ENCODE measurements at places on chromosomes 7 and 10. TPM values are rescaled to one million over a fixed set of nuclear protein-coding genes. Genes with fewer than 3 reads are reported as not detected.

Gene PCGF5
- 25.0 TPM for total RNA-seq

Gene SMO
- 15.5 TPM for total RNA-seq

Gene HHEX
- 3.2 TPM for total RNA-seq

Gene CFTR
- not detected for total RNA-seq

Gene CYP2W1
- not detected for total RNA-seq

Gene ORC5
- 21.7 TPM for total RNA-seq

Gene FOXL3
- not detected for total RNA-seq

Gene C10orf67
- total RNA-seq: 0.15 TPM

- DNase-seq: no peak
- H3K27ac ChIP-seq: no peak overlapping the region
- no peak overlapping the region for H3K4me3 ChIP-seq
- H3K27me3 ChIP-seq: no peaks in the 10 kb centered on the region
Observed at GRCh38 chr7:157771-158625, 34.4 kb upstream of the FAM20C start.

GRCh38 chr7:70239918-70240317, 641.6 kb downstream of the AUTS2 start:
- no peak overlapping the region for H3K27ac ChIP-seq
- no peaks in the 10 kb centered on the region for H3K27me3 ChIP-seq
- H3K4me3 ChIP-seq: no peak overlapping the region
- no peaks in the 10 kb centered on the region for H3K4me1 ChIP-seq
- no peak for DNase-seq
- H3K36me3 ChIP-seq: no peaks in the 10 kb centered on the region

DNA sequence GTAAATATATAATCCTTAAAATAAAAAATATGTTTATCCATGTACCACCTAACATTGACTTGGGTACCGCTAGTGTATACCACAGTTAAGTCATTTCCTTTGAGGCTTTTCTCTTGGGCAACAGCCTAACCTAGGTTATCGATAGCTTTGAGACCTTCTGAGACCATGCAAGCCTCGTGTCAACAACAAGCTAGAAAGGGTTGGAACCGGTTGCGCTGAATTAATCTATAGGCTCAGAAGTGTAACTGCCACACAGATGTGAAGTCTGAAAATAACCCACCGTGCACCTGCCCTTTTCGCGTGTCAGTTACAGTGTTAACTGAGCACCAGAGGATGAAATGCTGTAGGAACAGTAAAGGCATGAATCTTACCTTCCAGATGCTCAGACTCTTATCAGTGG, 59.8 kb downstream of the ARID5B start:
- no peak for DNase-seq
- H3K4me1 ChIP-seq: no peaks in the 10 kb centered on the region
- H3K27ac ChIP-seq: no peak overlapping the region
- H3K27me3 ChIP-seq: no peaks in the 10 kb centered on the region
- H3K4me3 ChIP-seq: no peak overlapping the region

- no peak for DNase-seq
- no peak overlapping the region for H3K27ac ChIP-seq
- H3K4me3 ChIP-seq: no peak overlapping the region
- H3K4me1 ChIP-seq: no peaks in the 10 kb centered on the region
Observed at GRCh38 chr7:38142736-38143135, 35.3 kb upstream of the STARD3NL start.

DNA sequence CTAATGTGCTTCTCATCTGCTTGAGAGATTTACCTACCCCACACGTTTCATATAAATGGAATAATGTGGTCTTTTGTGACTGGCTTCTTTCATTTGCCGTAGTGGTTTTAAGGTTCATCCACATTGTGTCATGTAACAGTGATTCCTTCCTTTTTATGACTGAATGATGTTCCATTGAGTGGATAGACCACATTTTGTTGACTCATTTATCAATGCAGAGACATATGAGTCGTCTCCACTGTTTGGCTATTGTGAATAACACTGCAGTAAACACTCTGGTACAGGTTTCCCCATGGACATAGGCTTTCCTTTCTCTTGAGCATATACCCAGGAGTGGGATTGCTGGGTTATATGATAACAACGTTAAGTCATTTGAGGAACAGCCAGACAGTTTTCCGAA, 2.0 kb upstream of the AOC1 start:
- no peak for DNase-seq
- H3K27ac ChIP-seq: no peak overlapping the region
- no peak overlapping the region for H3K4me3 ChIP-seq
- no peaks in the 10 kb centered on the region for H3K4me1 ChIP-seq
- no peaks in the 10 kb centered on the region for H3K36me3 ChIP-seq
- peaks cover 91% of the 10 kb centered on the region for H3K27me3 ChIP-seq

- peaks cover 61% of the 10 kb centered on the region for H3K27me3 ChIP-seq
- peak; percentile 24 for DNase-seq
Observed at GRCh38 chr10:43061760-43062159, 15.1 kb upstream of the RET start.

DNA sequence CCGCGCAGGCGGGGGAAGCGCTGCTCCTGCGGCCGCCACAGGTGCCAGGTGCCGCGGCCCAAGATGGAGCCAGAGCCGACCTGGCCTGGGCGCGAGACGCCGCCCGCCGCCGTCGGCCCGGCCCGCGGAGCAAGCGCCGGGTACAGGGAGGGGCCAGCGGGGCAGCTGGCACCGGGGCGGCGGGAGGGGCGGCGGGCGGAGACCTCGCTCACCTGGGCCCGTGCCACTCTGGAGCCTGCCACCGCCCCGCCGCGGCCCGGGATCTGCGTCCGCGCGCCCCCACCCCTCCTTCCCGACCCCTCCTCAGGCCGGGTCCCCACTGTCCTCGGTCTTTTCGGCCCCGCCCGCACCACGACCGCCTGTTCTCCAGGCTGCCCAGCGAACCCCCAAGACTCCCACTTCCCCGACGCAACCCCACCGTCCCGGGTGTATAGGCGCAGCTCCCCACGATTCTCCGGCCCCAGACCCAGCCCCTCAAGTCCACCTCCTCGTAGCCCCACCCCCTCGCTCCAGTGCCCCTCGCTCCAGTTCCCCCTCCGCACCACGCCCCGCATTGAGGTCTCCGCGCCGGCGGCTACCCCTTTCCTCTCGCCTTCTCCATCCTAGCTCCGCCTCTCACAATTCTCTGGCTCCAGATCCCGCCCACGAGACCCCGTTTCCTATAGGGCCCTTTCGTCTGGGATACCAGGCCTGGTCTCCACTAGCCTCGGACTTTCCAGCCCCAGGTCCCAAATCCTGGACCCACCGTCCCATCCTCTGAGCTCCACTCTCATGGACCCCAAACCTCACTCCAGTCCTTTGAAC, at the start of gene GPRIN2:
GPRIN2 (minus strand) TSS at position 144 of the 804 bp plus-strand sequence. CDS start 5,922 bp downstream, outside the sequence.
- no peaks in the 10 kb centered on the region for H3K27me3 ChIP-seq
- H3K27ac ChIP-seq: no peak within 1 kb of the TSS
- peak; percentile 31 for DNase-seq
- no peaks in the 10 kb centered on the region for H3K36me3 ChIP-seq
- H3K4me3 ChIP-seq: peak within 1 kb of the TSS; percentile 68

- H3K27me3 ChIP-seq: no peaks in the 10 kb centered on the region
- H3K4me3 ChIP-seq: no peak overlapping the region
- H3K36me3 ChIP-seq: no peaks in the 10 kb centered on the region
- H3K27ac ChIP-seq: no peak overlapping the region
Observed at GRCh38 chr10:103457176-103457712, 1.5 kb downstream of the CALHM1 start.

DNA sequence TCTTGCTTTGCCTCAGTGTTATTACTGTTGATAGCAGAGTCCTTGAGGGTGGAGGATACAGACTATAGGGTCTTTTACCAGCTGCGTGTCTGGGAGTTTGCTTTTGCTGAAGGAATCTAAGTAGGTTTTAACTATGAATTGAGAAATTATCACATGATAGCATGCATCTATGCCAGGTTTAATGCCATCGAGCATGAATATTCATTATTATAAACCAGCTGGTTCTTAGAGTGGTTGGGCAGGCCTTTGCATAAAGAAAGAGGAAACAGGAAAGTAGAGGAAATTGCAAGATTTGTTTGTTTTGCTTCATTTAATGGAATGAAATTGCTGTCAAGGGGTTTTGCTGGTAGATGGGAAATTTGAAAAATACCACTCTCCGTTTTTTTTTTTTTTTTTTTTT, 70.7 kb downstream of the PLPP4 start:
- H3K27me3 ChIP-seq: no peaks in the 10 kb centered on the region
- H3K27ac ChIP-seq: no peak overlapping the region
- no peaks in the 10 kb centered on the region for H3K4me1 ChIP-seq
- no peak overlapping the region for H3K4me3 ChIP-seq
- DNase-seq: no peak
- H3K36me3 ChIP-seq: no peaks in the 10 kb centered on the region

DNA sequence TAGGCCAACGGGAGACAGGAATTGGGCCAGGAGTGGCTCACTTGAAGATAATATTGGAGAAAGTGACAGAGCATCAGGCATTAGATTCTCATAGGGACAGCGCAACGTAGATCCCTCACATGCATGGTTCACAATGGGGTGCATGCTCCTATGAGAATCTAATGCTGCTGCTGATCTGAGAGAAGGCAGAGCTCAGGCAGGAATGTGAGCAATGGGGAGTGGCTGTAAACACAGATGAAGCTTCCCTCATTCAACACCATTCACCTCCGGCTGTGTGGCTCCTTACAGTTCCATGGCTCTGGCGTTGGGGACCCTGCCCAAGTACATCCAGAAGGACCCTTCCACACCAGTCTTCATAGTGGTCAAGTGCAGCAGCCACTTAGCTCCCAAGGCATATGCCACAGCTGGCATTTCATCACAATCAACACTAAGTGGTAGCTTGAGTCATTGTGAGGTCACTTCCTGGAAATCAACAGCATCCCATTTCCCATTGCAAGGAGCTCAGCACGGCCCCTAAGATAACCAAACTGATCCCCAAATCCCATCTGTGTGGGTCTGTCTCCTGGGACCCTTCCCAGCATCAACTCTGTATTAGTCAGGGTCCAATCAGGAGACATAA, 174.5 kb downstream of the TPST1 start:
- no peaks in the 10 kb centered on the region for H3K27me3 ChIP-seq
- H3K27ac ChIP-seq: no peak overlapping the region
- H3K36me3 ChIP-seq: no peaks in the 10 kb centered on the region
- no peaks in the 10 kb centered on the region for H3K4me1 ChIP-seq
- no peak overlapping the region for H3K4me3 ChIP-seq
- DNase-seq: peak; percentile 23

DNA sequence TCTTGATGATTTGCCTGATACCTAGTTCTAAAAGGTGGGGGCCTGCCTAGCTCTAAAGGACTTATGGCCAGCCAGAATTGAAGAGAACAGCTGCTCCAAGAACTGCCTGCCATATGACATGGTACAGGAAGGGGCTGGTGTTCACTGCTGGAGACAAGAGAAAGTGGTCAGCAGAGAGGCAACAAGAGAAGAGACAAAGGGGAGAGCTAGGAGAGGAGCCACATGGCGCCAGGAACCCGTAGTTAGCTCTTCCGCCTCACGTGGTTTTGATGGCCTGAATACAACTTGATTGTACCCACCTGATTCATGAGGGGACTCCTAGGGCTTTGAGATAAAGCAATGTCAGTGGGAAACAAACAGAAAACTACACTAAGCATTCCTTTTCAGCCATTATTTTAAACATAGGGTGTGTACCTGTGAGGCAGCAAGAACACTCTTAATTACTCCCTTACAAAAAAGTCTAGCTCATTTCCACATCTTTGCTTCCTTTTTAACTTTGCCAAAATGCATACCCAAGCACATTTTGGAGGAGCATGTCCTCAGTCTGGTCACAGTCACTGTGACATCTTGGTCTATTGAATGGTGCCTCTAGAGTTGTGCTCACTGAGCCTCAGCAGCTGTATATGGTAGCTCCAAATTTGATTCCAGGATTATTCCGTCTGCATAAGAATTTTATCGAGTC, 71.6 kb downstream of the CCDC71L start:
- no peak overlapping the region for H3K4me3 ChIP-seq
- no peaks in the 10 kb centered on the region for H3K36me3 ChIP-seq
- no peak for DNase-seq
- no peaks in the 10 kb centered on the region for H3K27me3 ChIP-seq
- no peaks in the 10 kb centered on the region for H3K4me1 ChIP-seq

DNA sequence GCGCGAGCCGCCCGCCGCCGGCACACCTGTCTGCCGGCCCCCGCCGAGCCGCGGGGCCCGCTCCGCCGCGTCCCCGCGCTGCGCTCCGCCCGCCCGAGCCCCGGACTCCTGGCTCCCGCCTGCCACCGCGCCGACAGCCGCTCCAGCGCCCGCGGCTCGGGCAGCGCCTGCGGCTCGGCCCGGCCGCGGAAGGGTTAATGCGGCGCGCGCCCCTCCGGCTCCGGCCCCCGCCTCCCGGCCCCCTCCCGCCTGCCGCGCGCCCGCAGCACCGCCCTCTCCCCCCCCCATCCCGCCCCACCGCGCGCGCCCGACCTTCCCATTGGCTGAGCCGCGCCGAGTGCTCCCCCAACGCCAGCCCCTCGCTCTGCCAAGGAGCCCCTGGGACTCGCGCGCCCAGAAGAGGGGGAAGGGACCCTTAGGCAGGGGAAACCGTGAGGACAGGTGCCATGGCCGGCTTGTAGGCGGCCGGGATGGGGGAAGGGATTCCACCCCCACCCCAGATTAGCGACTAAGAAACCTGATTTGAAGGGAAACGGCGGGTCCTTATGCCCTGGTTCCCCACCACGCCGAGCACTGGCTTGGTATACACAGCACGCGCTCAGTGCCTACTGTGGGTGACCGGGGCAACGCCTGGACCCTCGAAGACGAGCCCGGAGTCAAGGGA, at the start of gene KCNH2:
KCNH2 (minus strand) TSS at position 196 of the 664 bp plus-strand sequence. CDS start 408 bp downstream, outside the sequence.
- no peaks in the 10 kb centered on the region for H3K4me1 ChIP-seq
- no peaks in the 10 kb centered on the region for H3K36me3 ChIP-seq
- no peak within 1 kb of the TSS for H3K27ac ChIP-seq
- H3K27me3 ChIP-seq: peaks cover 33% of the 10 kb centered on the region
- DNase-seq: no peak
